ENCODE measurements at places on chromosomes 2 and 18.
A peak's percentile ranks its signal among the peaks of the same experiment; 100 is the strongest.

GRCh38 chr2:47767880-47768609, 14.9 kb upstream of the MSH6 start:
- peak; percentile 64 for DNase-seq

GRCh38 chr2:120720746-120721375, 14.8 kb upstream of the GLI2 start:
- DNase-seq = no peak

DNA sequence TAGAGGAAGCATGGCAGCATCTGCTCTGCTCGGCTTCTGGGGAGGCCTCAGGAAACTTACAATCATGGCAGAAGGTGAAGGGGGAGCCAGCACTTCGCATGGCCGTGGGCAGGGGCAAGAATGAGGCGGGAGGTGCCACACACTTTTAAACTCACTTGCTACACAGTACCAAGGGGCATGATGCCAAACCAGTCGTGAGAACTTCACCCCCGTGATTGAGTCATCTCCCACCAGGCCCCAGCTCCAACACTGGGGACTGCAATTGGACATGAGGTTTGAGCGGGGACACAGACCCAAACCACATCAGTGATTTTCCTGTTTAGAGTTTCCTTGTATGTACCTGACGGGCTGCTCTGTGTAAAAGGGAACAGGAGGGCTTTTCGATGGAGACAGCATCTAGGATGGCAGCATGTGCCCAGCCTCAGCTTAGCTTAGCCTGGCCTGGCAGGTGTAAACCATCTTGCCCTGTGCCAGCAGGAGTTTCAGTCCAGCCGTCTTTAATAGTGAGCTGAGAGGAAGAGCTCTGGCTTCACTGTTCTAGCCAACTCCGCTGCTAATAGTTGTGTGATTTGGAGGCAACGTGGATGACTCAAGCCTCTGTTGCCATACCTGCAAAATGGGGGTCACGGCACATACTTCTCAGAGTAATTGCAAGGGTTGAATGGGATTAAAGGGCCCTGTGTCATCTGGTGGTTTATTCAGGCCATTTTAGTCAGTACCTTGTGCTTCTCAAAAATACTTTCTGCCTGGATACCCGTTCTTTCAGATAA, 101.8 kb downstream of the ASAP2 start:
- DNase-seq = no peak

DNA sequence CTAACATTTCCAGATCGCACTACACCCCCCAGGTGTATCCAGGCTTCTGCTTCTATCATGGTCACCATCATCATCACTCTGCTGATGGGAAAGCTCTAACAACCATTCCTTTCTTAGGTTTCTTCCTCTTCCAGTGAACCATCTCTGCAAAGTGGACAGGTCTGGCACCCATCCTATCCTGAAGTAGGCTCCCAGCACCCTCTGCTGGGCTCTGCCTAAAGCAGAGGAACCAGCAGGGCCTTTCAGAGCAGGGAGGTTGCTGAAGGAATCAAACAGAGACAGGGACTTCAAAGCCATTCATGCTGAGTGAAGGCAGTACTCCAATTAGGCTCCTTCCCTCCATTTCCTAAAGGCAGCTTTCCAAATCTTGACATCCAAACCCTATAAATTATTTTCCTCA, 27.2 kb upstream of the SATB2 start:
- no peak for DNase-seq

DNA sequence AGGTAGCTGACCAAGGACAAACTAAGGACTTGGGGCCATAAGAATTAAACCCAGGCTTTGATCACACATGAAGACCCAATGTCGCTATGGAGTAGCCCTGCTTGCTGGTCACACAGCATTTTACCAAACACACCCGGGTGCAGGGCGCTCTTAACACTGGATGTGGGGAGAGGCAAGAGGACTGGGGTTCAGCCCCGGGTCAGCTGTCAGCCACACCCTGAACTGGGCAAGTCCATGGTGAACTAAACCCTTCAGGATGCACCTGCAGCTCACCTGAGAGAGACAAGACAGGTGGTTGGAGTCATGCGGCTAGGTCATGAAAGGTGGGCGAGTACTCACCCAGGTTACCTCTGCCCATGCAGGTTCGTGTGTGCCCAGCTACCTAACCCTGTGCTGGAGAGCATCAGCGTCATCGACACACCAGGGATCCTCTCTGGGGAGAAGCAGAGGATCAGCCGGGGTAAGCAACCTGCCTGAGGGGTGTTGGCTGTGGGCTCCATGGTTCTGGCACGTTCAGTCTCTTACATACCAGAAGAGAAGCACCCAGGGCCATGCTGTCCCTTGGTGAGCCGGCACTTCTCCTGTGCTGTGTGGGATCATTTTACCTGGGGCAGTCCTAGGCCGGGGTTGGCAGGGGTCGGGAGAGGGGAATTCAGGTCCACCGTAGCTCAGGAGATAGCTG, 15.2 kb downstream of the EHD3 start:
- DNase-seq = no peak

Measured in activated CD4-positive, alpha-beta T cell treated with anti-CD3 and anti-CD28 coated beads, Interleukin-2, amount 50 U/mL, for 16 hours (primary cell).